Right ventricle myocardium inferior (tissue), 1 donor: ENCODE measurements at places on chromosomes 7 and 10. TPM values are rescaled to one million over a fixed set of nuclear protein-coding genes. Genes with fewer than 3 reads are reported as not detected.

- DNase-seq = no peak
Measured at GRCh38 chr7:98998821-98999725, 120.7 kb downstream of the TRRAP start.

GRCh38 chr10:79491143-79491835 is 21.0 kb upstream of the EIF5AL1 start:
- DNase-seq = no peak

GRCh38 chr10:84214612-84215235 is 10.6 kb downstream of the LRIT2 start:
- DNase-seq = no peak

DNA sequence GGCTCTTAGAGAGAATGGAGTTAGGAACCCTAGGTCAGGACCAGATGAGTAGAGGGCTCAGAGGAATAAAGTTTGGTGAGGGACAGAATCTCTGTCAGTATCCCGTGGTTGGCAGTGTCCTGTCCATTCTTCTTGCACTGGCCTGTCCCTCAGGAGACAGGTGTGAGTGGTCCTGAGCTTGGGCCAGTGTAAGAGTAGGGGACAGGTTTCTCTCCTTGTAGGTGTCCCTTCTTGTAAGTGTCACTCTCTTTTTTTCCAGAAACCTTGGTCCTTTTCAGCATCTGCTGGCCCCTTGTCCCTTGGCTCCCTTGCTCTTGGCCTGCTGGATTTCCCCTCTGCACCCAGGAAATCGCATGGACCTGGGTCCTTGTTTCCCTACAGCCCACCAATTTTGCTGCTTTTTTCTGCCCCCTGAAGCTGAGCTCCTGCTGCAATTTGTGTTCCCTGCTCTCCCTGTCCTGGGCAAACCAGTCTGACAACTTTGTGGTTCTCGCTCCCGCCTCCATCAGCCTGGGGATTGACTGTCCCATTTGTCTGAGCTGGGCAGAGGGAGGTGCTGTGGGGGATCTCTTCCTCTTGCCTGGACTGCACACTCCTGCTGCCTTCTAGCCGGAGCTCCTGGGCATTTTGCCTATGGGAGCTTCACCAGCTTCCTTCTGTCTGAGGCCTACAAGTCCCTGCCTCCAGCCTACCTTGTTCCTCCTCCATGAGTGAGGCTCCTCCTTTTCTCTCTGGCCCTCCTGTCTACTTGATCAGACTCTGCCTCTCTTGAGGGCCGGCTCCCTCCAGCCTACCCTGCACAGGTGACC is 6.5 kb downstream of the TSPAN14 start:
- DNase-seq = no peak

DNA sequence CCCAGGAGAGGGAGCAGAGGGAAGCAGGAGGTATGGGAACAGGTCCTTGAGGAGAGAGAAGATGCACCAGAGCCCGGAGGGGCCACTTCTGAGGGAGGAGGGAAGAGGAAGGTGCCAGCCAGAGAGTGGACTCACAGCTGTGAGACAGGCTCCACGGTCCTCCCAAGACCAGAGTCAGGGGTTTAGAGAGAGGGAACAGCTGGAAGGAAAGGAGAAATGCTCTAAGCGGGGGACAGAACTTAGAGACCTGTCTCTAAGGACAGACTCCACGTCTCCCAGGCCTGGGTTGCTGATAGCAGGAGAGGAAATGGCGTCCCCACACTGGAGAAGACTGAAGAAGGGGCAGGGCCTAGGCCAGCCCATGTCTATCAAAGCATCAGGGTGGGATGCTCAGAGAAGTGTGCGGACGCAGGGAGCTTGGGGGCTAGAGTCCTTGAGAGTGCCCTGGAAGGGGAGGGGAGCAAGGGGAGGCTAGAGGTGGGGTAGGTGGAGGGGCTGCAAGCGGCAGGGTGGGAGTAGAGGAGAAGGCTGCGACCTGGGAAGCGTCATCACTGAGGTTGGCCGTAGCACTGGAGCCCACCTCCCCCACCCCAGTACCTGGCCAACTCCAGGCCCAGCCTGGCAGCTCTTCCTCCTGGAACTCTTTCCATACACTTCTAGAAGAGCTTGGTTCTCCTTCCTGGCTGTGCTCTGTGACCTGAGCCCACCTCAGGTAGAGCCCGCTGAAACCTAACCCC is 25.6 kb upstream of the GRID1 start:
- no peak for DNase-seq

DNA sequence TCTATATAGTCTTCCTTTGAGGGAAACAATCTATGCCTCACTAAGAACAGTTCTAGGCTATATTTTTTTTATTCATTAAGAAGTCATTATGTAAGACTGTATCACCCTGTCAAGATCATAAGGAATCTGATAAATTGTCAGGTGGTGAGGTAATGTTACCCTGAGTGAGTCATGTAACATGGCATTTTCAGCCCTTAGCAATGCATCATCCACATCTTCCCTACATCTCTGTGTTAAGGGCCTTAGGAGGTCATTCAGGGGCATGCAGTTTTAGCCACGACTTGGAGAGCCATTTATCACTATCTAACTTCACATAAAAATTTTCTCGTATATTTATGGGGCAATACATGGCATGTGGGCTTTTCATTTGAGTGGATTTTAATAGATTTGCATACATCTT is 924.5 kb upstream of the MBL2 start:
- DNase-seq = no peak

GRCh38 chr10:10774416-10774815 is 243.3 kb upstream of the CELF2 start:
- no peak for DNase-seq

DNA sequence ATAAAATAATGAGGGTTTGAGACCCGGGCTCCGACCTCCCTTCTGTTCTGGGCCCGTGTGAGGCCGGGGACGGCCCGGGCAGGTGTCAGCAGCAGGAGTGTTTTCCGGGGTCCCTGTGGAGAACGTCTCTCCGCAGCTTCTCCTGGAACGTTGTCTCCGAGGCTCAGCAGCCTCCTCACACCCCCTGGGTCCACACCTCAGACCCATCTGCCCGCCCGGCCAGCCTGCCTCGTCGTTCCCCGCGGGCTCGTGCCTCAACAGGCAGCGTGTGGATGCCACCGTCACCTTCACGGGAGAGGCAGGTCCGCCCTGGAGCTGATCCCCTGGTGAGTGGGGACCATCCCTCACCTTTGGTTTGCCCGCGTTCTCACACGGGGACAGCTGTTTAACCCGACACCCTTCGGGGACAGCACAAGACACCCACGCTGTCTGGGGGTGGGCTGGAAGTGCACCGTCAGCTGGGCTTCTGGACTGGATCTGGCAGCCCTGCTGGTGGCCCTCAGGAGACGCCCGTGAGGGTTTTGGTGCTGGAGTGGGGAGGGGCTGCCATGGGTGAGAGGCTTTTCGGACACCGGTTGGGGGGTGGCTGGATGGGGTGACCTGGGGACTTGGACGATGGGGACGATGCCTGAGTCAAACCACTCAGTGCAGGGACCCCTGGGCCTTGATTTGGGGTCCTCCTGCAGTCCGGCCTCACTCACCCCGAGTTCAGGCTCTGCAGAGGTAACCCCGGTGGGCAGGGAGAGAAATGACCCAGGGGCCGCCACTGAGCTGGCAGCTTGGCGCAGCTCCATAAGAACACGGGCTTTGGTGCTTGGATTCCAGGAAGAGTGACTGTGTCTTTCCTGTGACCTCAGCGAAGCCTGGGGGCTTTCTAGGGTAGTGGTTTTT is 131.7 kb downstream of the DNAJB6 start:
- no peak for DNase-seq

DNA sequence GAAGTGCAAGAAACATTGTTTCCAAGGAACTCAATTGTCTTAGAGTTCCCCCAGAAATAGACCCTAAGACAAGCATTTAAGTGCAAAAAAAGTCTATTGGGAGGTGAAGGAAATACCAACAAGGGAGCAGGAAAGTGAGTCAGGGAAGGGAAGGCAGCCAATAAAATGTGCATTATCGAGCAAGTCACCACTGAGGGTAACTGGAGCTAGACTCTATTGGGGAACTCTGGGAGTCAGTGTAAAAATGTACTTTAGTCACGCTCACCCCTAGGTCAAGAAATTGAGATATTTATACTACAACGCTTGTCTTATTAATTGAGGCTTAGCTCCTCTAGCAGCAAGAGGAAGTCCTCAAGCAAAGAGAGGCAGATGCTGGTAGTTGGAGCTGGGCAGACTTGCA is 137.7 kb downstream of the RTKN2 start:
- DNase-seq = no peak

DNA sequence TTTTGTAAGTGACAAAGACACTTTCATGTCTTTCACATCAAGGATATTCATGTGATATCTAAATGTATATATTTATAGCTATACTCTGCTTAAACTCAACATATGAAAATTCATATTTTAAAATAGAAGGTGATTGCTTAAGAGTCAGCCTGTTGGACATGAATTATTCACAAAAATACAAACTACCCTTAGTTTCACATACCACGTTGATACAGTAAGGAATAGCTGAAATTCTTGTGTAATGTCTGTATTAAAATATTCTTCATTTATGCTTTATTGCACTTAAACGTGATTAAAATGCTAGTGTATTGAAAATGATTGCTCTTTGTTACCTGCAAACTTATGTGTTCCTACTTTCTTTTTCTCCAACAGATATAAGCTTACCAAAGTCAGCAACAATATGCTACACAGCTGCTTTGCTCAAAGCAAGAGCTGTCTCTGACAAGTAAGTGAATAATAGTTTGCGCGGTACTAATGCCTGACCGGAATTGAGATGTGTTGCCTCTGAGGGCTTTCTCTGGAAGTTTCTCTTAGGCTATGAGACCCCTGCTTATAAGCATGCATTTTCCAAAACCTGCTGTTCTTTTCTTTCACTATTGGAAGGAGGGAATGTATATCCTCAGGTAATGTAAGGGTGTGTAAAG is 133.8 kb downstream of the WNT2 start:
- no peak for DNase-seq

- no peak for DNase-seq
Measured at GRCh38 chr7:115113776-115114175, 191.9 kb downstream of the MDFIC start.

- no peak for DNase-seq
Measured at GRCh38 chr10:13360587-13360986, 12.5 kb upstream of the SEPHS1 start.

- no peak for DNase-seq
Measured at GRCh38 chr10:36538953-36539586, 586.3 kb upstream of the ANKRD30A start.

DNA sequence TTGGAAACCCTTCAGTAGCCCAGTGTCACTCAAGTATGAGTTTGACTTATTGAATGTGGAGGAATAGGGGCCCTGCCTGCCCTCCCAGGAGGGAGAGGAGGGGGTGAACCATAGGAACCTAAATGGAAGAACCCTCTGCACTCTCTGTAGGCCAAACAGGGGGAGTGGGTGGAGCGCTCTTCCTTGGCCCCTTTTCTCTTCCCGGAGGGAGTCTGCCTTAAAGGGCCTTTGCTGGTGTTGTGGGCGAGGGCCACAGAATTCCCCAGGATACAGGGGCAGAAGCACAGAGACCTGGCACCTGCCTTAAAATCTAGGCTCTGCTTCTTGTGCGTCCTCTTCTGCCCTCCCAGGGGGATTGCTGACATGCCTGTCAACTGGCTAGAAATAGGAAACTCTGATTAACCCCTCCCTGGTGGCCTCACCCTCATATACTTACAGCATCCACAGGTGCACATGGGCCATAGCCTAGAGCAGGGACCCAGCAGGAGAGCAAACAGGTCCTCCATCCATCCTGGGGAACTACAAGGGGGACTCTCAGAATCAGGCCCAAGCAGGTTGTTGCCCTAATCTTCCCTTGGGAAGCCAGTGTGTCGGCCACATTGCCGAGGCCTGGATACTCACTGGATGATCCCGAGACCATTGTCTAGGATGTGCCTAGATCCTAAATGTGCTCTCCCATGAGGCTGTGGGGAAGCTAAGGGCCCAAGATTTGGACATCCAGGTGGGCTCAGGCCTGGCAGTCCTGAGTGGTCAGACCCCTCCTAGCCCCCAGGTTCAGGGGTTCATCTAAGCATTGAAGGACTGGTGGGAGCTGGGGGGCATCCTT is 3.4 kb downstream of the TRIM8 start:
- no peak for DNase-seq

- no peak for DNase-seq
Measured at GRCh38 chr7:109997837-109998236, 1093.1 kb upstream of the LRRN3 start.

DNA sequence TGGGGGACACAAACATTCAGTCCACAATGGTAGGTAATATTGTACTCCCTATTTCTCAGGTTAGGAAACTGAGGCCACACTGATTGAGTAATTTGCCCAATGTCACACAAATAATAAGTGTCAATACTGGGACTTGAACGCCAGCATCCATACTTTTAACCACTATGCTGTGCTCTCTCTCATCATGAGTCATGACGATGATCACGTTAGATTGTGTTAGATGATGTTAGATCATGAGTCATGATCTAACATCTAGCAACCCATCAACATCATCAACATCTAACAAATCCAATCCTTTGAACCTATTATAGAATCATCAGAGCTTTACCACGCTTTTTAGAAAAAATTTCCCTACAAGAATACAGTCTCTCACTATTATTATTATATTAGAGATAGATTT is 28.1 kb upstream of the HERPUD2 start:
- DNase-seq = no peak

GRCh38 chr10:49369216-49370162 is 26.4 kb downstream of the DRGX start:
- no peak for DNase-seq

DNA sequence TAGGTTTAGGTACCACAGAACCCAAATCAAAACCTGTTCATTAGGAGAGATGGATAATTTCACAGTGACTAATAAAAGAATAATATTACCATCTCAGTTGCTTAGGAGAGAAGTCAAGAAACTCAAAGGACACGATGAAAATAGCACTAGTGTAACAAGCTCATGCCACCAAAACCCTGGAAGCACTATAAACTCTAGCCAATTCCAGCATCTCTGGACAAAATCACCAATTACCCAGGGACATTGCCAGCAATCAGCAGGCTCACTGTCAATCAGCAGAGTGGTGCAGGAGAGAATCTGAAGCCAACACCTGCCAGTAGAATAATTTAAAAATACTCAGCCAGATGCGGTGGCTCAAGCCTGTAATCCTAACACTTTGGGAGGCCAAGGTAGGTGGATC is 88.9 kb downstream of the ARMH3 start:
- DNase-seq = no peak

VKORC1L1 gene
- 20.8 TPM for total RNA-seq

AMPH gene
- total RNA-seq = 2.4 TPM

PDK4 gene
- total RNA-seq = 431 TPM

MYPN gene
- total RNA-seq = 112 TPM

VSTM4 gene
- 21.8 TPM for total RNA-seq

ATOH7 gene
- not detected for total RNA-seq

UTF1 gene
- not detected for total RNA-seq

ANKRD7 gene
- 0.70 TPM for total RNA-seq
